Lower lobe of right lung (tissue), 2 donors: ENCODE measurements at places on chromosomes 3 and 15.
A peak's percentile ranks its signal among the peaks of the same experiment; 100 is the strongest.

DNA sequence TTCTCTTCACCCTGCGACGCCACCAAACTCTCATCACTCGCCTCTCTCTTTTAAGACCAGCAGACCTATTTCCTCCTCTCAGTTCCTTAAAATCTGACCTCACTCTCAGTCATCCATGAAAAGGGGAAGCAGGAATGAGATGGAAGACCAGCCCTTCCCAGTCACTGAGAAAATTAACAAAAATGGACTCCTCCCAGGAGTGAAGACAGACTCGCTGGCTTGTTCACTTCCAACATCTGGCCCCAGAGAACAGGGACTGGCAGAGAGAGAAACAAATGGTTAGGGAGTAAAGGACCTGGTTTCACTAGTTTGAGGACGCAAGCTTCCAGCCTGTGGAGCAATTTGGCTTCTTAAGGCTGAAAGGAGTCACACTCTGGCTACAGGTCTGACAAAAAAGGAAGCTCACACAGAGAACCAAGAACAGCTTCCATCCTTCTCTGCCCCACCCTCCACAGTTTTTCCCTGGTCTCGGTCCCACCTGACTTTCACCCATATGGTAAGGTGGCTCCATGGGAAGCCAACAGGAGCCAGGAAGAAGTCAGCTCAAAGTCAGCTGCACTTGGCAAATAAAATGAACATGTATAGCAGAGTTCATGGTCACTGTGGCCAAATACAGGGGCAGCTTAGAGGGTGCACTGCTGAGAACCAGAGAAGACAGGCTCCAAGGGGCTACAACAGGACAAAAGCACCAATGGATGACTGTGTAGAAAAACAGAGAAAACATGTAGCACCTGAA is 57.2 kb downstream of the ITGB5 start:
- DNase-seq, result no peak

GRCh38 chr3:54988838-54989630 is 61.2 kb upstream of the LRTM1 start:
- no peak for DNase-seq

DNA sequence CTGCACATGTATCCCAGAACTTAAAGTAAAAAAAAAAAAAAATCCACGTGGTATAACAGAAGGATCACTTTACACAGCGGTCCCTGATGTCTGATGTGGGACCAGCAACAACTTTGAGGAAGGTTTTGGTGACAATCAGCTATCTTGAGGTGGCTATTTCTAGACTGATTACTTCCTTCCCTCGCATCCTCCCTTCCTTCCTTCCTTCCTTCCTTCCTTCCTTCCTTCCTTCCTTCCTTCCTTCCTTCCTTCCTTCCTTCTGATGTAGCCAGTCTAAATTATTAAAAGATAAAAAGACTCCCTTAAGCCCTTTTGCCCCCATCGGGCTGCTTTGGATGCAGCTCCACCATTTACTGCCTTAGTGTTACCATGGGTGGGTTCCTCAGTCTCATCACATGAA is 14.9 kb downstream of the SORD start:
- DNase-seq, result no peak

DNA sequence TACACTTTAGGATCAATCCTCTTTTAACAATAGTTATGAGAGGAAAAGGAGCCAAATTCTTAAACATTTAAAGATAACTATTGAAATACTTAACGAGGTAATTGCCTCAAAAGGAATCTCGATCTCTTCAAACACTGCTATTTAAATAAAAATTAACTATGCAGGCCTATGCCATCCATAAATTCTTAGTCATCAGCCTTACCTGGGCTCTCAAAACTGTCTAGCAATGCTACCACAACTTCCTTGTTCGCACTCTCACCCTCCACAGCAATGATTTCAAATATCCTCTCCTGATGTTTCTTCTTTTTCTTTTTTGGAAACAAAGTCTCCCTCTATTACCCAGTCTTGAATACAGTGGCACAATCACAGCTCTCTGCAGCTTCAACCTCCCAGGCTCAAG is 12.3 kb downstream of the ETFA start:
- DNase-seq, result no peak

DNA sequence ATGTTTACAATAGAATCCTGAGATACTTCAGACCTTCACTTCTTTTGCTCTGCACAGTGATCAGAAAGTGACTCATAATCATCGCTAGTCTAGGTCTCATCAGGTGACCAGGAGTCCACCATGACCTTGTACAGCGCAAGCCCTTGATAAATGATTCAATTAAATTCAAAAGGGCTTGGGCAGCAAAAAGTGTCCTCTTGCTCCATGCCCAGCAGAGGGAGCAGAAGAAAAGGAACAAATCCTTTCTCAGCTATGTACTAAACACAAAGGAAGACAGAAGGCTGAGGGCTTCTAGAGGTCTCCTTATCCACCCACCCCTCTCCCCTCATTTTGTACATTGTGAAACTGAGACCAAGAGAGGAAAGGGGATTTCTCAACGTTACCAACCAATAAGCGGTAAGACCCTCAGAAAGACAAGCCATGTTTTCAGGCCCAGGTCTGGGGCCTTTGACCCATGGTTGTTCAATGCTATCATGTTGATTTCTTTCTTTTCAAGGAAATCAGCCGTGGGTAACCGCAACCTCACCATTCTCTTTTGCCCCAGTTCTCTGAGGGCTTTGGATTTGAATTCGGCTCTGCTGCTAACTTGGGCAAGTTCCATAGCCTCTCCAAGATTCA is 74.8 kb downstream of the AQP9 start:
- DNase-seq, result no peak

DNA sequence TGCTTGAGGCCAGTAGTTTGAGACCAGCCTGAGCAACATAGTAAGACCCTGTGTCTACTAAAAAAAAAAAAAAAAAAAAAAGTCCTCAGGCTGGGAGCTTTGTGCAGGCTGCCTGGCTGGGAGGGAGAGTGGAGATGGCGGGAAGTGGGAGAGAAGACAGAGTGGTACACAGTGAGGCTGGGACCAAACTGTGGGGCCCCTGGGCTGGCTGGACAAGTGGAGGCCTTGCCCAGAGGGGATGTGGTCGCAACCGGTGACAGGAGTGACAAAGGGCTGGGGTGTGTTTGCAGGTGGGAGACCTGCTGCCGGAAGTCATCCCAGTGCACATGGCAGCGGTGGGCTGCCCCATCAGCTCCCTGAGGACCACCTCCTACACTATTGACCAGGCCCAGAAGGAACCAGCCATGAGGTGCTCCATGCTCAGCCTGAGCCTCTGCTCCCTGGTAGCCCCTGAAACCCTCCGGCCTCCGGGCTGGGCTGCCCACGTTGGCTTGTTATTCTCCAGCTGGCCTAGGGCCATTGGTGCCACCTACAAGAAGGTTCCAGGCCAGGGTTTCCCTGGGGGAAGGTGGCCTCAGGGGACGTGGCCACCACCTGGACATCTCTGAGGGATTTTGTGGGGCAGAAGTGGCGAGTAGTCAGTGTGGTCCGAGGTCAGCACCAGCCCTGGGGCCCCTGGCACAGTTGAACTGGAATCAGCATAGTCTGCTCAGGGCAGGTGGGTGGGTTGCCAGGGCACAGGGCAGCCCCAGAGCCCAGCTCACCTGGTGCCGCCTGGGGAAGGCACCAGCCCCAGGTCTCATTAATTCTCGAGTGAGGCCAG is 22.7 kb downstream of the ACAA1 start:
- DNase-seq, result peak; percentile 34
